ENCODE measurements at places on chromosomes 1 and 21.

GRCh38 chr1:36014722-36015220 is 69.1 kb upstream of the TEKT2 start:
- no peak for DNase-seq

- DNase-seq, result no peak
Measured at GRCh38 chr21:46423546-46424038, 35.1 kb upstream of the DIP2A start.

GRCh38 chr21:39350094-39351005 is 1.5 kb upstream of the HMGN1 start:
- no peak for DNase-seq

DNA sequence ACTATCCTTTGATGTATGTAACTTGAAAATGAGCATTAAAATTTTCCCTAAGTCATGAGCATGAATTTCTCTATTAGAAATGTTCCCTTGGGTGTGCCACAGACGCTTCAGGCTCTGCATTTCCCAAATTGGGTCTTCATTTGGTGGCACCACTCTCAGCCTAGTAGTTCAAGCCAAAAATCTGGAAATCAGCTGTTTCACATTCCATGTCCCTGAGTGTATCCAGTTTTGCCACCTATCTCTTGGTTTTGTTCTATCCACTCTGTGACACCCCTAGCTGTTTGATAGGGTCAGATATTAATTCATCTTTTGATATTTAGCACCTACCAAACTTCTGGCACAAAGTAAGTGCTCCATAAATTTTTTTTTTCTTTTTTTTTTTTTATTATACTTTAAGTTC is 89.5 kb upstream of the DPH5 start:
- no peak for DNase-seq

DNA sequence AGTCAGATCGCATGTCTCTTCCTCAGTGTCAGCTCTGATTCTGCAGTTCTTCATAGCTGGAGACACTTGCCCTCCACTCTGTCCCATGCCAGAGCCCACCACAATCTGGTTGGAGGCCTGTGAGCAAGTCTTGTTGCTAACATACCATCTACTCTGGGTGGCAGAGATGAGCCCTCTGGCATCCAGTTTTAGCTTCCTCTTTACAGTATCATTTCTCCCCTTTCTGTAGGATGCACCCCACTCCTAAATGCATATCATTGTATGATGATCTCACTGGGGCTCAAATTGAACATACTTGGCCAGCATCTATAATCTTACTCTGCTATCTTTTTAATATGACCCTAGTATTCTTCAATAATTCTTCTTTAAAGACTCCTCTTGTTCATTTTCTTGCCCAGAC is 16.9 kb downstream of the PCNX2 start:
- no peak for DNase-seq

- peak; percentile 80 for DNase-seq
Measured at GRCh38 chr1:12179111-12179519, 12.3 kb downstream of the TNFRSF1B start.

DNA sequence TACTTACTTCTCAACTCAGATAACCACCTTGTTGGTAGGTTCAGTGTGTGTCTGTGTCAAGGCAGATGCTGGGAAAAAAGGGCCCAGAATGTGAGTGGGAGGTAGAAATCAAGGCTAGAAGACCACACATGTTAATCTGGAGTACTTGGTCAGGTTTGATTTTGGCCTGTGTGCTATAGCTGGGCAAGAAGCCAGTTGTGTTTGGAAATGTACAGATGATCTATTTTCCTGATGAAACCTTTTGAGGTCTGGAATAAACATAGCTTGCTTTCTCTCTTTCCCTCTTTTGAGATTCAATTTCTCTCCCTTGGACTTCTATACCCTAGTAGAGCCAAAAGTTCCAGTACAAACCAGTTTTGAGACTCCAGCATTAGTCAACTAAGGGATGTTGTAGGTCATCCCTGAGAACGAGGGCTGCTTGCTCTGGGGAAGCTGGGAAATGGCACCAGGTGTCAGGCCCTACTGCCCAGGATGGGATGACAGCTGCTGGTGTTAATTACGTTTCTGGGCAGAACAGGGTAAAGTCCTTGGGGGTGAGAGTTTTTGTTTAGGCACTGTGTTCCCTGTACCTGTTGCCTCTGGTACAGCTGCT is 15.8 kb downstream of the MAPKAPK2 start:
- DNase-seq, result no peak

- DNase-seq, result no peak
Measured at GRCh38 chr1:34478515-34479076, 276.3 kb upstream of the GJB5 start.

GRCh38 chr1:205270764-205271163 is 43.0 kb downstream of the TMCC2 start:
- no peak for DNase-seq

DNA sequence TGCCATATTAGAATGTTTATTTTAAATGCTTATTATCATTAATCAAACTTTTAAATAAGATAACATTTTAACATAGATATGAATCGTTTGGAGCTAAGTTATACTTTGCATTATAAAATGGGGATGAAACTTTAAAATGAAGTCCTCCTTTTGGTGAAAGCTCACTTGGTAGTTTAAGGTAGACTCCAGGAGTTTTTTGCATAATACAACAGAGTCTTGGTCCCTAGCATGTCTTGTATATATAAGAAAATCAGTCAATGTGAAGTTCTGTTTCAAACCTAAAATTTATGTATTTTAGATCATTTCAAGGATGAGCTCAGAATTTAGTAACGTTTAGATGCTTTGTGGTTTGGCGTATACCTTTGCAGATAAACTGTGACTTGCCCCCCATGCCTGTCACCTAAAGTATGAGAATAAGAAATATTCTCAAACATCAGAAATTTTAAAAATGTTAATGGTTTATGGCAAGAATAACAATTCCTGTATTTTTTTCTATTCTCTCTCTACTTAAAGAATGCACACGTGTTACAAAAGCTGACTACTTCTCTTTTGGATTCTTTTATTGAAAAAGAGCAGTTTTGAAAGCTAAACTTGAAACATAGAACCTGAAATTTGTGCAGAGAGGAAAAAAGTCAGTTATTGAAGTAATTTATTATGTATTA is 3.8 kb downstream of the NFIA start:
- no peak for DNase-seq

DNA sequence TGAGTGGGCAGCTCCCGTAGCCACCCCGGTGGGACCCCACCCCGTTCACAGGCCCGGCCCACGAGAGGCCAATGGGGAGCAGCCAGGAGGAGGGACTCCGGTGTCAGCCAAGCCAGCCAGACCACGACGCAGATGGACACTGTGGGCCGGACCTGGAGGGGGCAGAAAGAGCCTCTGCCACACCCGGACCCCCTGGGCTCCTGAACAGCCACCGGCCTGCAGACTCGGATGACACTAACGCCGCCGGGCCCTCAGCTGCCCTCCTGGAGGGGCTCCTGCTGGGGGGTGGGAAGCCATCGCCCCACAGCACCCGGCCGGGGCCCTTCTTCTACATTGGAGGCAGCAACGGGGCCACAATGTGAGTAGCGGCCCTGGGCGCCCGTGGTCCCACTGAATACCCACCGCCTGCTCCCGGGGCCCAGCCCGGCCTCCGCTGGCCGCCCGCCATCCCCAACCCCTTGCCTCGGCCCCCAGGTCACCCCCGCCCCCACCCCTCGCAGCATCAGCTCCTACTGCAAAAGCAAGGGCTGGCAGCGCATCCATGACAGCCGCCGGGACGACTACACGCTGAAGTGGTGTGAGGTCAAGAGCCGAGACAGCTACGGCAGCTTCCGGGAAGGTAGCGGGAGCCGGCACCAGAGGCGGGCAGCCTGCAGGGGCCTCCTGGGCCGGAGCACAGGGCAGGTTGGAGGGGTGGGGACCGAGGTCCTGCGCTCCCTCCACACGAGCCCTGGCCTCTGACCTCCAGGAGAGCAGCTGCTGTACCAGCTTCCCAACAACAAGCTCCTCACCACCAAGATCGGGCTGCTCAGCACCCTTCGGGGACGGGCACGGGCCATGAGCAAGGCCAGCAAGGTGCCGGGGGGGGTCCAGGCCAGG is 6.5 kb downstream of the TTLL10 start:
- DNase-seq, result no peak

GRCh38 chr1:85078903-85079302 is 30.6 kb upstream of the MCOLN3 start:
- DNase-seq, result no peak

GRCh38 chr1:214228976-214229375 is 52.0 kb upstream of the SMYD2 start:
- DNase-seq, result no peak

DNA sequence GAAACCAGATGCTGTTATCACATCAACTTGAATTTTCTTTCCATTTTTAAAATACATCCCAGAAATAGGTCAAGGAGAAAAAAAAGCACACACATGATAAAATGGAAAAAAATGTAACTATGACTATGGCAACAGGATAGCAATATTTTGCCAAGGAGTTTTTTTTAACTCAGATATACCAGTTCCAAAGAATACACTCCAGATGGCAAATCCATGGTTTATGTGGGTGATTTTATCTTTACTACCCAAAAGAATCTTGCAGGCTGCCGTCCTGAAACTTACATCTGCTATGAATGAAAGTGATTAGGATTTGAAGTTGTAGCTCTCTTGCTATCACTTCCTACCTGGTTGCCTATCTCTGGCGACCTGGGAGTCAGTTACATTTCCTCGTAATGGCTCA is 91.0 kb upstream of the PLPPR4 start:
- DNase-seq, result no peak

DNA sequence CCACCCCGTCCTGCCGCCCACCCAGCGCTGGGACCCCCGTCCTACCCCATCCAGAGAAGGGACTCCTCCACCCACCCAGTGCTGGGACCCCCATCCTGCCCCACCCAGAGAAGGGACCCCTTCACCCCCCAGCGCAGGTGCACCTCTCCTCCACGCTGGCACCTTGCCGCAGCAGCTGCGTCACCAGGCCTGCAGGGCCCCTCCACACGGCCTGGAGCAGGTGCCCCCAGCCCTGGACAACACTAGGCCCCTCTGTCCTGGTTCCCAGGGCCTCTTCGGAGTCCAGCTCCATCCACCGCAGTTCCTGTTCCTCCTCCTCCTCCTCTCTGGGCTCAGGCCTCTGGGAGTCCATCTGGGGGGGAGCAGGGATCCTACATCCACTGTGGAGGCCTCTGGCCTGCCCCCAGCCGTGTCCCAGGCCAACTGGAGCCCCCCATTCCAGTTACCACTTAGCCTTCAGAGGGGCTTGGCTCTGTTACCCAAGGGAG is 378 bp downstream of the ANKRD65 start:
- no peak for DNase-seq

- no peak for DNase-seq
Measured at GRCh38 chr1:78501203-78501602, 10.4 kb downstream of the PTGFR start.

DNA sequence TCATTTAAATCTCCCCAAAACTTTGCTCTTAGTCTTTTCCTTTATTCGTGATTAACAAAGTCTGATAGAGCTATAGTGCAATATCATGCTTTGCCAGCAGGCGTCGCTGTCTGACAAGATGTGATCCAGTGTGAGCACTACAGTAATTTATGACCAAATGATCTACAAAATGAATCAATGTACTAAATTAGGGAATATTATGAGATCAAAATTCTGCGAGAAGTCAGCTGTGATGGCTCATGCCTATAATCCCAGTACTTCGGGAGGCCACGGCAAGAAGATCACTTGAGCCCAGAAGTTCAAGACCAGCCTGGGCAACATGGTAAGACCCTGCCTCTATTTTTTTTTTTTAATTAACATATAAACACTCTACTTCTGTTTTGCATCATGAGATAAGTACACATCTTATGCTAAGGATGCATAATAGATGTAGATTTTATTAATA is 3.6 kb upstream of the SPSB1 start:
- peak; percentile 76 for DNase-seq

DNA sequence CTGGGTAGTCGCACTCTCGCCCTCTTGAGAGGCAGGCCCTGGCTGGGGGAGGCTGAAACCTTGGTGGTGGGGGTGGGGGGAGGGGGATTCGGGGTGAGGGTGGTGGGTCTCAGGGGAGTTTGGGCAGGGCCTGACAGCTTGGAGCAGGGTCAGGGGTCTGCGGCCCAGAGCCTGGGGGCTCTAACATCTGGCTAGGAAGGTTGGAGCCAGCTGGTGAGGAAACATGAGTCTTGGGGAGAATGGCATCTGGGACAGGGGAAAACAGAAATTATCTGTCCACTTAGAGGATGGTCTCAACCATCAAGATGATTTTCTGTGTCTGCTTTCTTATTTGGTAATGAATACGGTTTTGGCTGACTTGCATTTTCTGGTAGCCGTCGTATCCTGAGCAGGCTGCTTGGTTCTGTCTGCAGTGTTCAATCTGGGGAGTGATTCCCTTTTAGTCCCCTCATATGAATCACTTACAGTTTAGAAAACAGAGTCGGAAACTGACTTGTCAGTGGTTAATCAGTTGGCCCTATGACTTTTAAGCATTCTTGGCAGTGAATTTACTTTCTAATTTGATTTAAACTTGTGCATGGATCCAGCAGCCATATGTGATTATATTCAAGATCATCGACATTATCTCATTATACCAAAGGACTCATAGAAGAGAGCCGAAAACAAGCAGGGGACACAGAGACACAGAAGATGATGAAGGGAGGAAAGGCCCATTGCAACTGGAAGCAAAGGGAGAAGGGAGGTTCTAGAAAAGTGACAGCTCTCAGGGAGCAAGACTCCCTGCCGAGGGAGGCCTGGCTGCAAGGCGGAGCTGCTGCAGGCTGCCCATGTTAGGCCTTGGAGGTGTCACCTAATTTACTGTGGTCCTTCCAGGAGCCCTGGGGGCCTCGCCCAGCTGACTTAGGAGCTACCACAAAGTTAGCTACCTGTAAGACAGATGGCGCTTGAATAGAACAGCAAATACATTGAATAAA is 237.6 kb downstream of the SDCCAG8 start:
- DNase-seq, result no peak

GRCh38 chr1:65435987-65436386 is 15.5 kb downstream of the LEPR start:
- no peak for DNase-seq

- DNase-seq, result no peak
Measured at GRCh38 chr1:191888996-191889622, 269.2 kb upstream of the RGS18 start.

- no peak for DNase-seq
Measured at GRCh38 chr1:81738875-81739274, 61.9 kb upstream of the ADGRL2 start.

- no peak for DNase-seq
Measured at GRCh38 chr1:172556461-172556860, 23.5 kb downstream of the SUCO start.

GRCh38 chr1:70485624-70486023 is 74.6 kb downstream of the CTH start:
- DNase-seq, result no peak

- DNase-seq, result no peak
Measured at GRCh38 chr1:98963064-98963758, 41.5 kb downstream of the PLPPR5 start.

DNA sequence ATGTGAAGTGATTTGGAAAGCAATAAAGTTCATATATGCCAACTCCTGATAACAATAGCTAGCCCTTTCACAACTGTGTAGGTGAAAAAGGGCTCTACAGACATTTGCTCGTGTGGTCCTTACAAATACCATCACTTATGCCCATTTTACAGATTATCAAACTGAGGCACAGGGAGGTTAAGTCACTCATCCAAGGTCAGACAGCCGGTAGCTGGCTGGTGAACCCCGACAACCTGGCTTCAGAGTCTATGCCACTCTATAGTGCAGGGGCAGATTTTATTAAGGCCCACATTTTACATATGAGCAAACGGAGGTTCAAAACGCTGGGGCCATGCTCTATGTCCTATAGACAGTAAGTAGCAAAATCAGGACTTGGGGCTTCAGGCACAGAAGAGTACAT is 280.5 kb downstream of the RRAGC start:
- no peak for DNase-seq

- DNase-seq, result no peak
Measured at GRCh38 chr1:48627486-48627885, 149.2 kb downstream of the BEND5 start.

Data from activated T-cell treated with anti-CD3 and anti-CD28 coated beads for 48 hours (primary cell).